ENCODE measurements at places on chromosomes 2 and 18. TPM values are rescaled to one million over a fixed set of nuclear protein-coding genes. Genes with fewer than 3 reads are reported as not detected.

Gene SOX11
- 0.13 TPM for total RNA-seq

Gene PNO1
- 11.6 TPM for total RNA-seq

Gene PDE1A
- 89.0 TPM for total RNA-seq

Gene CHRNG
- not detected for total RNA-seq

Gene UGT1A8
- total RNA-seq, result not detected

Gene ASXL3
- not detected for total RNA-seq

Gene SIX3
- total RNA-seq, result not detected

Gene NEU2
- not detected for total RNA-seq

Gene GKN1
- 0.26 TPM for total RNA-seq

Gene IL18R1
- total RNA-seq, result 4.2 TPM

Gene NEDD4L
- 91.7 TPM for total RNA-seq

Gene GAD1
- total RNA-seq, result under 0.01 TPM

Gene SIGLEC15
- 0.52 TPM for total RNA-seq

Gene MC5R
- total RNA-seq, result not detected

Gene ZNF638
- total RNA-seq, result 198 TPM

Gene ANKRD23
- 3.0 TPM for total RNA-seq

Gene KIF1A
- total RNA-seq, result under 0.01 TPM

Gene LINC00305
- total RNA-seq, result not detected

Gene LCT
- 0.22 TPM for total RNA-seq

Gene SP5
- not detected for total RNA-seq

Gene CFAP65
- 0.22 TPM for total RNA-seq

Gene ELOA2
- not detected for total RNA-seq

Gene EMILIN1
- 113 TPM for total RNA-seq

Gene SOCS6
- 23.5 TPM for total RNA-seq

Gene EHBP1
- total RNA-seq, result 92.4 TPM

Gene IL1R2
- 1.3 TPM for total RNA-seq

Gene B3GNT7
- total RNA-seq, result 0.78 TPM

Gene MAP3K19
- not detected for total RNA-seq

Gene TLX2
- 0.11 TPM for total RNA-seq

Gene MC4R
- not detected for total RNA-seq

Gene GDF7
- total RNA-seq, result 0.91 TPM

Gene TXNDC2
- not detected for total RNA-seq

Gene ERFE
- total RNA-seq, result 3.7 TPM

Gene EFR3B
- 5.4 TPM for total RNA-seq

Gene FBLN7
- 3.1 TPM for total RNA-seq

Gene APCDD1
- 13.6 TPM for total RNA-seq

Gene GAREM2
- 2.7 TPM for total RNA-seq

Gene TUBA3E
- total RNA-seq, result not detected

Gene CLEC4F
- total RNA-seq, result not detected

Gene FAM161A
- 2.3 TPM for total RNA-seq

Gene VWA3B
- not detected for total RNA-seq

Gene SLC11A1
- 1.3 TPM for total RNA-seq

Gene STON1
- 26.8 TPM for total RNA-seq

Gene TUBA3D
- total RNA-seq, result not detected

Gene BMP10
- not detected for total RNA-seq

Gene WNT10A
- not detected for total RNA-seq

Gene DNAJC5G
- not detected for total RNA-seq

Gene SKA1
- 10.7 TPM for total RNA-seq

Gene GAL3ST2
- total RNA-seq, result 0.26 TPM

Gene GREB1L
- total RNA-seq, result under 0.01 TPM

Gene NFATC1
- 11.5 TPM for total RNA-seq

Gene UGT1A10
- not detected for total RNA-seq

Gene CEBPZOS
- 27.5 TPM for total RNA-seq

All from articular chondrocyte of knee joint (primary cell).